ENCODE measurements at places on chromosomes 5 and 9.

DNA sequence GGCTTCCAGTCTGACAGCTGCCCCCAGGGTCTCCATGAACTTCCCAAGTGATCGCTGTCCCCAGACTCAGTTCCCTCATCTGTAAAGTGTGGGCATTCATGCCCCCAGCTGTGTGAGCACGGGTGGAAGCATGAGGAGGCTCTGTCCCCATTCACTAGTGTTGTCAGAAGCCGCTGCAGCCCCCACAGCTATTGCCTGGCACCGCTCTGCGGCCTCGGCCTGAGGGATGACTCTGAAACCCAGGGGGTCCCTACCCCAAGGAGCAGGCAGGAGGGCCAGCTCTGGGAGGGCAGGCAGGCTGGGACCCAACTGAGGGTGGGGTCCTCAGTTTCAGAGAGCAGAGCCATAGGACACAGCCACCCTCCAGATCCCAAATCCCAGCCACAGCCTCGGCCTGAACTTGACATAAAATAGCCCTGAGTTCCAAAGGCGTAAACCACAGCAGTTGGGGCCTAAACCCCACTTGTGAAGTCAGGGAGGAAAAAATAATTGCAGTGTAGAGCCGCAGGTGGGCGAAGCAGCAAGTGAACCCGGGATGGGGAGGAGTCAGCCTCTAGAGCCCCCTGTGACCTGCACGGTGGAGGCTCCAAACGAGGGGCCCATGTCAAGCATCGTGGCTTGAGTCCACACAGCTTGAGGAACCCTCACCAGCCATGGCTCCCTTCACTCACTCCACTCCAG, 66.0 kb upstream of the ADAMTS2 start:
- no peak for DNase-seq

DNA sequence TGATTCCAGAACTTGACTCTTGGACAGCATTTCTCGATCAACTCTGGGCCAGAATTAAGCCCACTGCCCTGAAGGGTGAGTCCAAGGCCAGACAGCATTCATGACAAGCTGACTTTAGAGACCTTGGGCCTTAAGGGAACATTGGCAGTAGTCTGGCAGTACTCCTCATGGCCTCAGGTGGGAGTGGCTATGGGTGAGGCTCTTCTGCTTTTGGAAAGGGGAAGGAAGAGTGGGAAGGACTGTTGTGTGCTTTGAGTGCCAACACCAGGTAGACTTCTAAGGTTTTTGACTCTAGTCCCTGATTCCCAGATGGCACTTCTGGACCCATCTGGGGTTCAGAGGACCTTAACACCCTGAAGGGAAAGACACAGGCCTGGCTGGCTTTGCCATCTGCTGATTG, 530.4 kb downstream of the ACTL7B start:
- DNase-seq, result no peak

GRCh38 chr9:1018121-1018520, 32.0 kb upstream of the DMRT2 start:
- no peak for DNase-seq

- no peak for DNase-seq
These were observed 318.6 kb upstream of the CD180 start for GRCh38 chr5:67515020-67515689.

GRCh38 chr5:126384985-126385384, 38.2 kb upstream of the GRAMD2B start:
- peak; percentile 81 for DNase-seq

DNA sequence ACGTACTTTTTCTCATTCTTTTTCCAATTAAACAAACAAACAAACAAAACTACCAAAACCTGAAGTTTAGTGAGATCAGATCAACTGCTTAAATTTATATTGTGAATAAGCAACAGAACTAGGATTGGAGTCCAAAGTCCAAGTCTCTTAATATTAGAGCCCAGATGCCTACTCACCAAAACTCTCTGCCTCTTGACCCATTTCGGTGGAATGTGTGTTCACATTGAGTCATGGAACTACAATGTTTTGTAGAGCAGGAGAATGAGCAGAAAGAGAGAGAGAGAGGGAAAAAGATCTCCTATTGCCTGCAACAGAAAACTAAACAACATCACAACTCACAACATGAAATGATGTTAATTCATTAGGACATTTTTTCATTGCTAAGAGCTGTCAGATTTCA, 751.1 kb downstream of the TLR4 start:
- no peak for DNase-seq

GRCh38 chr5:7849681-7850394, 1.1 kb downstream of the CFAP90 start:
- DNase-seq, result no peak

DNA sequence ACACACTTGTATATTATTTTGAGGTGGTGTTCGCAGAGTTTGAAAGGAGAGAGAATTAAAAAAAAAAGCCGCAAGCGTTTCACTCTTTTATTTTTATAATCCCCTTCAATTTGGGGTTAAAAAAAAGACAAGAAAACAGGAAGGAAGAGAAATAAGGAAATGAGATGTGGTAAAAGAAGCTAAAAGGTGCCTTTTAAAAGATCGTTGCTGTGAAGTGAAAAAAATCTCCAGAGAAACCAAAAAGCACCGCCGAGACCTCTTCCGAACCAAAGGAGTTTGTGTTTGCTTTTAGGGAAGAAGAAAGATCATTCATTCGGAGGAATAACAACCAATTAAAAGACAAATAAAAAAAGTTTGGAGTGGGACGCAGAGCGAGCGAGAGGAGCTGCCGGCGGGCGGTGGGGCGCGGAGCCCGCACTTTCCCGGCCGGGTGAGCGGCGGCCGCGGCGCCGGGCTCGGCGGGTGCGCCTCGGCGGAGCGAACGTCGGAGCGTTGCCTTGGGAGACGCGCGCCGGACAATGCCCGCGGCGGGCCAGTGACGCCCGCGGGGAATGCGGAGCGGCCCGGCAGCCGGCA, 355 bp downstream of the TLE4 start:
- no peak for DNase-seq

DNA sequence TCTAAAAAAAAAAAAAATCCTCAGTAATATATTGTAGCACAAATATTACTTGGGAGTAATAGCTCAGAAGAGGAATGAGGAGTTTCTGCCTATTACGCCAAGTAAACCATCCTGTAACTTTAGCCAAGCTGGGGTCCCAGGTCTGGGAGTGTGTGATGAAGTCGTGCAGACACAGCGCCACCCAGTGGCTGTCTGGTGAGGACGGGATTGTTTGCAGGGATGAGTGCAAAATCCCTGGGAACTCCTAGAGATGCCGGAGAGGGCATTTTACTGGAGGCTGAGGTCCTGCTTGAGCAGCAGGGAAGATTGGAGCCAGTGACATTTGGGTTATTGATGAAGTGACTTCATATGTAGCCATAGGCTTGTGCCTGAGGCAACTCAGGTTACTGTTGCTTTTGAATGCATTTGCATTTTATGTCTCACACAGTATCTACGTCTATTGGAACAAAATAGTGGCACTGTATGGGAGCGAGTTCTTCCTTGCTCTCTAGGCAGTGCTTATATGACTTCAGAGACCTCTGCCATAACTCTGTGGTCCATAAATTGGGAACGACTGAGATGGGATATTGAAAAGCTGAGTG, 72.8 kb downstream of the PSAT1 start:
- DNase-seq, result peak; percentile 69

DNA sequence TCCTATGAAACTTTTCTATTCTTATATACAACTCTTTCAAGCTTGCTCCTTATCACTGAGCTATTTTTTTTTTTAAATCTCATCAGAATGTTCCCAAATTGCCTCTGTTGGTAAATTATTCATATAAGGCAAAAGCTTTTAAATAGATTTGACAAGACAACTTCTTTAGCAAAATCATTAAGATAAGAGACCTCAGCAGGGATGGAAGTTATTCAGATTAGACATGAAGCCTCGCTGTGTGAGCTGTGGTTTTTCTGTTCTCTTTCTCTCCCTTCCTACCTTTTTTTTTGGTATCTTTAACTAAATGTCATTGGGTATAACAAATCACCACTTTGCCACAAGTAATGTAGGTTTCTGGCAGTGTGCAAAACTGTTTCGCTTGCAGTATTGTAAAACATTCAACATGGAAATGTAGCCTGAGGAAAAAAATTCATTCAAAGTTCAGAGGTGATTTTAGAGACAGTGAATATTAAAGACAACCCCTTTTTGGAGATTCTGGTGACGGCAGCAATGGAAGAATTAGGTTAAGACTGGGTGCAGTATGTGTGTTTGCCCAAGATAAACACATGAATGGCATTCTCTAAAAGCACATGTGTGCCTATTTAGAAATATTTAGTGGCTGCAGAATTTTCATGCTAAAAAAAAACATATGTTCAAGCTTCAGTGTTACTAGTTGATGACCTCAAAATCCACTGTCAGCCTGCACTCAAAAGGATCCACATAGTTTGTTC, 467.1 kb downstream of the ZNF608 start:
- DNase-seq, result no peak

DNA sequence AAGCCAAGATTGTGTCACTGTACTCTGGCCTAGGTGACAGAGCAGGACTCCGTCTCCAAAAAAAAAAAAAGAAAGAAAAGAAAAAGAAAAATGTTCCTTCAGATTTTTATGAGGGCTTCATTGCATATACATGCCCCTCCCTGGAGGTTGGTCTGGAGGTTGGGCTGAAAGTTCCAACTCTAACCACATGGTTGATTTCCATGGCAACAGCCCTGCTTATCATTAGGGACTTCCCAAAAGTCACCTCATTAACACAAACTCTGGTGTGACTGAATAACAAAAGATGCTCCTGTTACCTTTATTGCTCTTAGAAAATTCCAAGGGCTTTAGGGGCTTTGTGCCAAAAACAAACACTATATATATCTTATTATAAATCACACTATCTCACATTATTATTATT, 113.8 kb downstream of the TMC1 start:
- DNase-seq, result no peak

DNA sequence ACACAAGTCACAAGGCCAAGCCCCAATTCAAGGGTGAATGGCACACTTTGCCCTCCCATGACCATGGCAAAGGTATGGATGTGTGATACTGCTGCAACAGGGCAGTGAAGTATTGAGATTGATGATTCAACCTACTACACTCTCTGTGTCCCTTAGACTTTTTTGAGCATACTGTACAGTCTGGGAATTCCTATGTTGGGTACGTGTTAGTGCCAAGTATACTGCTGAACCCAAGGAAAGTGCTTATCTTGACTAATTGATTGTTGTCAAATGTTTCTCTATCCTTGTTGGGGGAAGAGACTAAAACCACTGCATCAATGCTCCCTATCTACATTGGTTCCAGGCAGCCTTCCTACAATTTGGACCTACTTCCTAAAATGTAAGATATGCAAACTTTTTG, 93.7 kb downstream of the NDFIP1 start:
- peak; percentile 65 for DNase-seq

DNA sequence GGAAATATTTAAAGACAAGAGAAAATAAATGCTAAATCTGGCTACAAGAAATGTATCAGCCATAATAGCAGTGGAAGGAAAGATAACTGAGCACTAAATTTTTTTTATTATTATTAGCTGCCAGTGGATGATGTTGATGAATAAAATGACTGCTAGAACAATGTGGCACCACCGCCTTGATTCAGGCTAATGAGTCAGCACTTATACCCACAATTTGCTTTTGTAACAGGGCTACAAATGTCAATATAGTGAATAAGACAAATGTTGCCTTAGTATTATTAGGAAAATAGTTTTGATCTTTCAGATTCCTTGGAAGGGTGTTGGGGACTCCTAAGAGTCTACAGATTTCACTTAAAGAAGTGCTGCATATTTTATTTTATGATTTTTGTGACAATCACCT, 555.2 kb upstream of the GRAMD2B start:
- no peak for DNase-seq

- DNase-seq, result peak; percentile 8
These were observed 76.5 kb upstream of the ATG10 start for GRCh38 chr5:81895307-81895706.

DNA sequence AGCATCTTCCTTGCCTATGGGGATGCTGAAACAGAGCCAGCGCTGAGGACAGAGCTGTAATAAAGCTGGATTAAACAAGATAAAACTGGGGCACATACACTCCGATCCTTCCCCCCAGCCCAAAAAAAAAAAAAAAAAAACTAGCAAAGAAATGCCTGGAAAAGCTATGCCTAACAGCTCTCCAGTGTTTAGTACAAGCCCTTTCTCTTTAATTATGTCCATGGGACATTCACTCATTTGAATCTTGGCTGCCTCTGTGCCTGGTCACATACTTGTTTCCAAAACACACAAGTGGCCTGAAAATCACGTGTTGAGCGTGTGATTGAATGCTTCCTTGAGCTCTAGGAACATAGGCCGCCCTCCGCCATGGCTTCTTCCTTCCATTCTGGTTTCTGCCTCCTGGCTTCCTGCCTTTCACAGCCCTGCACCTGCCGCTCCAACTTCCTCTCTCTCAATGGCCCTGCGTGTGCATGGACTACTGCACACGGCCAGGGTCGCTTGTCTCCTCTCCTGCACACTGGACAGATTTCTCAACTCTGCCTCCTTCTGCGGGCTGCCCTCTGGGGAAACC, 111.0 kb upstream of the RETREG1 start:
- DNase-seq, result no peak

GRCh38 chr9:13140843-13141592, 138.5 kb downstream of the MPDZ start:
- peak; percentile 5 for DNase-seq

- DNase-seq, result peak; percentile 56
These were observed 7.7 kb upstream of the SKP1 start for GRCh38 chr5:134184155-134185135.

Measured in IMR-90 (cell line).